ENCODE measurements at places on chromosomes 4 and X.

GRCh38 chr4:173990126-173990868, 293.2 kb downstream of the FBXO8 start:
- no peaks in the 10 kb centered on the region for H3K36me3 ChIP-seq
- H3K4me1 ChIP-seq: no peaks in the 10 kb centered on the region
- no peak overlapping the region for H3K4me3 ChIP-seq
- H3K27me3 ChIP-seq: peaks cover 7% of the 10 kb centered on the region
- H3K27ac ChIP-seq: no peak overlapping the region
- DNase-seq: no peak

DNA sequence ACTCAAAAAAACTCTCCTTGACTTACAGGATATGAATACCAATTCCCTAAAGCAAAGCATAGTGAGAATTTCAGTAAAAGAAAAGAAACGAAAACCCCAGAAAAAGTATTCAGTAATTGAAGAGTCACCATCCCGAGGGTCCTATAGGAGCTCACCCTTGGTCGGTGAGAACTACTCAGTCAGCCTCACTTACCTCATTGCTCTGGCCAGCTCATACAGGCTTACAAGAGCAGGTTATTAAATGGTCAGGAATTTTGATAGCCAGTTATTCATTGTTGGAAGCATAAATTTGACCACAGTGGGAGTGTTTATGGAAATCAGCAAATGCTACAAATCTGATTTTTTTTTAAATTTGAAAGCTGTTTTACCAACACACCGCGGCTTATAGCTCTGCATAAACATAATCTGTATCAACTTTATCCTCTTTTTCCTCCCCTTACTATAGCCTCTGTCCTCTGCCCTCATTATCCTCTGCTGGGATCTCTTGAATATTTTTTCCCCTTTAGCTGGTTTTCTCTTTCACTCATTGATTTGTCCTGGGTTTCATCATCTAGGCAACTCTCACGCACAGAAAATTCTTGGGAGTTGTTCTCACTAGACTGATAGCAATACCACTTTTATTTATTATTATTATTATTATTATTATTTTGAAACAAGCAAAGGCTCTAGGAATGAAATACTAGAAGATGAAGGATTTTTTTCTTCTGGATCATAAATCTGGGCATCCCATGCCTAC, 11.0 kb upstream of the CXCL2 start:
- H3K36me3 ChIP-seq: no peaks in the 10 kb centered on the region
- peaks cover 22% of the 10 kb centered on the region for H3K4me1 ChIP-seq
- no peaks in the 10 kb centered on the region for H3K27me3 ChIP-seq

- no peak overlapping the region for H3K4me3 ChIP-seq
- H3K4me1 ChIP-seq: no peaks in the 10 kb centered on the region
- H3K27me3 ChIP-seq: peaks cover 28% of the 10 kb centered on the region
- H3K27ac ChIP-seq: no peak overlapping the region
Measured at GRCh38 chr4:6097581-6097980, 79.3 kb upstream of the C4orf50 start.

GRCh38 chr4:104490770-104491480, 3.8 kb downstream of the CXXC4 start:
- H3K4me3 ChIP-seq: peak overlapping the region; percentile 93
- H3K4me1 ChIP-seq: peaks cover 53% of the 10 kb centered on the region
- peaks cover 13% of the 10 kb centered on the region for H3K27me3 ChIP-seq
- DNase-seq: peak; percentile 90
- peak overlapping the region; percentile 83 for H3K27ac ChIP-seq
- no peaks in the 10 kb centered on the region for H3K36me3 ChIP-seq

GRCh38 chr4:151687021-151687640, 73.7 kb downstream of the GATB start:
- no peak overlapping the region for H3K4me3 ChIP-seq
- H3K4me1 ChIP-seq: peaks cover 39% of the 10 kb centered on the region
- H3K36me3 ChIP-seq: peaks cover 25% of the 10 kb centered on the region
- peaks cover 2% of the 10 kb centered on the region for H3K27me3 ChIP-seq
- no peak for DNase-seq
- no peak overlapping the region for H3K27ac ChIP-seq

DNA sequence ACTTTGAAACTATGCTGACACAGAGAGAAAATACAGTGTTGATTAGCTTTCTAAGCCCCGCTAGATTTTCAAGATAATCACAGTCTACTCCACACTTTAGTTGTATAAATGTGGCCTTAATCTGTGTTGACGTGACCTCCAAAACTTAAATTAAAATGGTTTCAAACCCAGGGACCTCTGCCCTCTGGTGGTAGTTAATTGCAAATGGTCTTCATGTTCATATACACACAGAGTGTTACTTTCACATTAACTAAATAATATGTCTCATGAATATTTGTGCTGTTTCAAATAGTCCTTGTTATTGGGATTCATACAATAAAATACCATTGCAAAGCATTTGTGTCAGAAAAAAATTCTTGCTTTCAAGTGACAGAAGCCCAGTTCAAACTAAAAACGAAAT, 64.3 kb downstream of the TASL start:
- peaks cover 6% of the 10 kb centered on the region for H3K4me1 ChIP-seq
- H3K27me3 ChIP-seq: peaks cover under 1% of the 10 kb centered on the region
- no peaks in the 10 kb centered on the region for H3K36me3 ChIP-seq
- H3K4me3 ChIP-seq: no peak overlapping the region

DNA sequence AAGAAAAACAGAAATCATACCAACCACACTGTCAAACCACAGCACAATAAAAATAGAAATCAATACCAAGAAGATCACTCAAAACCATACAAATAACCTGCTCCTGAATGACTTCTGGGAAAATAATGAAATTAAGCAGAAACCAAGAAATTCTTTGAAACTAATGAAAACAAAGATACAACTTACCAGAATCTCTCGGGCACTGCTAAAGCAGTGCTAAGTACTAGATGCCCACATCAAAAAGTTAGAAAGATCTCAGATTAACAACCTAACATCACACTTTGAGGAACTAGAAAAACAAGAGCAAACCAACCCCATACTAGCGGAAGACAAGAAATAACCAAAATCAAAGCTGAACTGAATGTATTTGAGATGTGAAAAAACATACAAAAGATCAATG, 33.2 kb downstream of the AWAT2 start:
- no peaks in the 10 kb centered on the region for H3K4me1 ChIP-seq
- no peak for DNase-seq
- H3K27me3 ChIP-seq: no peaks in the 10 kb centered on the region

GRCh38 chrX:80812176-80812575, 2.5 kb upstream of the BRWD3 start:
- no peaks in the 10 kb centered on the region for H3K36me3 ChIP-seq
- no peak overlapping the region for H3K27ac ChIP-seq
- no peaks in the 10 kb centered on the region for H3K4me1 ChIP-seq
- H3K27me3 ChIP-seq: no peaks in the 10 kb centered on the region
- DNase-seq: no peak

GRCh38 chr4:5822619-5823018, 70.3 kb downstream of the CRMP1 start:
- no peak overlapping the region for H3K27ac ChIP-seq
- no peak overlapping the region for H3K4me3 ChIP-seq

- H3K27ac ChIP-seq: no peak overlapping the region
- H3K36me3 ChIP-seq: no peaks in the 10 kb centered on the region
- H3K4me3 ChIP-seq: no peak overlapping the region
- H3K27me3 ChIP-seq: no peaks in the 10 kb centered on the region
Measured at GRCh38 chrX:43481576-43481975, 174.5 kb upstream of the MAOA start.

DNA sequence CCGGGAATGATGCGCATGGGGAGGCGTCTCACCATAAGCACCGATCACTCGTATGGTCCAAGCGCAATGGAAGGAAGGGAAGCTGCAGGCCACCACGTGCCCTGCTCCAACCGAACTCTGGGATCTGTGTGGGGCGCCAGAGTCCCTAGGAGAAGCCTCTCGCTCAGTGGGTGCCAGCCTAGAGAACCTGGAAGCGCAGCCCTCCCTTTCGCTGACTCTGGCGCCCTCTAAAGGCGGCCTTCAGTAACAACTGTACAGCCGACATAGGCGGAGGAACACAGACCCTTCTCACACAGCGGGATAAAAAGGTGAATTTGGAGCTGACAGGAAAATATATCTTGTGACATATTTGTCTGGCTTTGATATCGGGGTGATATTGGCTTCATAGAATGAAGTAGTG, 76.0 kb downstream of the INTS6L start:
- H3K4me3 ChIP-seq: no peak overlapping the region
- DNase-seq: no peak
- no peaks in the 10 kb centered on the region for H3K4me1 ChIP-seq
- H3K27me3 ChIP-seq: peaks cover 5% of the 10 kb centered on the region
- H3K27ac ChIP-seq: no peak overlapping the region
- H3K36me3 ChIP-seq: no peaks in the 10 kb centered on the region

DNA sequence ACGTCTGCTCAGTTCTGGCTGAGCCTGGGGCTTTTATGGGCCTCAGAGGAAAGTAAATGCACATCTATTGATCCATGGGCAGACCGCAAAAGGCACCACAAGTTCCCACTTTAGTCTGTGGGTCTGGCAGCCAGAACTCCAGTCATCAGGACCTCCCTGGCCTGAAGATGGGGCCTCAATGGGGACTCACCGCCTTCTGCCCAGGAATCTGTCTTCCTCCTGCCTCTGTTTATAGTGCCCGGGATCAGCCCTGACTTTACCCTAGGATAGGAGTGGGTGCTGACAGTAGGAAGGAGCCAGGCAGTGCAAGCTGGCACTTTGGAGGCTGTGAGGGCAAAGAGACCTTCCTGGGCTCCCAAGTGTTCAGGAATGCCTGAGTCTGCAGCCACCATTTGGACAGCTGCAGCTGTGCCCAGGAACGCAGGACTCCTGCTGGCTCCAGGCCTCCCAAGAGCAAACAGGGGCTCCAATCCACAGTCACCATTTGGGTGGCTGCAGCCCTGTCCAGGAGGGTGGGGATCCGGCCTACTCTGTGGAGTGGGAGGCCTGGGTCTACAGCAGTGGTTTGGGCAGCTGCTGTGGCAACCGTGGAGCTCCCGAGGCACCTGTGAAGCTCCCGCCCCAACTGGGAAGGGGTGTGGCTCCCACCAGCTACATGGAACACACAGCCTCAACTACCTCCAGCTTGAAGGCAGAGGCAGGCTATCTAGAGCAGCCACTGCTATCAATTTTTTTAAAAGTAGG, 1440.9 kb upstream of the ADGRL3 start:
- no peak overlapping the region for H3K4me3 ChIP-seq
- H3K4me1 ChIP-seq: no peaks in the 10 kb centered on the region

GRCh38 chr4:72422416-72422815, 146.6 kb downstream of the ADAMTS3 start:
- H3K4me1 ChIP-seq: peaks cover 7% of the 10 kb centered on the region
- no peaks in the 10 kb centered on the region for H3K27me3 ChIP-seq
- no peak for DNase-seq
- no peak overlapping the region for H3K4me3 ChIP-seq
- no peaks in the 10 kb centered on the region for H3K36me3 ChIP-seq

DNA sequence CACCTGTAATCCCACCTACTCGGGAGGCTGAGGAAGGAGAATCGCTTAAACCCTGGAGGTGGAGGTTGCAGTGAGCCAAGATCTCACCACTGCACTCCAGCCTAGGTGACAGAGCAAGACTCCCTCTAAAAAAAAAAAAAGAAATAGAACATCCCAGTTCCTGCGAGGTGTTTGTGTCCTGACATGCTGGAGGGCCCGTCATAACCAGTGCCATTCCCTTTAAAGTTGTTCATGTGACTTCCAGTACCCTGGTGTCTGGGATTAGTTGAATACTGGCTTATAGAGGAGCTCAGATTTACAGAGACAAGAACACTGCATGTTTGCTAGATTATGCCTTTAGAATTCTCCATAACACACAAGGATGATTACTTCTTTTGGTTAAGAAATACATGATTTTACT, 37.6 kb upstream of the TADA2B start:
- peaks cover 23% of the 10 kb centered on the region for H3K4me1 ChIP-seq
- no peak for DNase-seq
- H3K36me3 ChIP-seq: peaks cover 42% of the 10 kb centered on the region
- H3K27ac ChIP-seq: no peak overlapping the region
- no peaks in the 10 kb centered on the region for H3K27me3 ChIP-seq

- H3K27me3 ChIP-seq: peaks cover 7% of the 10 kb centered on the region
- H3K27ac ChIP-seq: peak overlapping the region; percentile 69
- DNase-seq: no peak
- H3K36me3 ChIP-seq: peaks cover 9% of the 10 kb centered on the region
- H3K4me1 ChIP-seq: peaks cover 1% of the 10 kb centered on the region
Measured at GRCh38 chr4:30950737-30951136, 230.6 kb downstream of the PCDH7 start.

Data from type B pancreatic cell (in vitro differentiated cells).